ENCODE measurements at places on chromosomes 1 and 21.
A peak's percentile ranks its signal among the peaks of the same experiment; 100 is the strongest.

GRCh38 chr1:43978551-43979260 lies at the start of gene B4GALT2:
TSS of gene B4GALT2 (plus strand) at chr1:43979210. CDS start at chr1:43981161, 1,951 bp downstream.
- no peak for DNase-seq

- no peak for DNase-seq
Observed at GRCh38 chr21:37647781-37648180, 268.5 kb downstream of the KCNJ6 start.

DNA sequence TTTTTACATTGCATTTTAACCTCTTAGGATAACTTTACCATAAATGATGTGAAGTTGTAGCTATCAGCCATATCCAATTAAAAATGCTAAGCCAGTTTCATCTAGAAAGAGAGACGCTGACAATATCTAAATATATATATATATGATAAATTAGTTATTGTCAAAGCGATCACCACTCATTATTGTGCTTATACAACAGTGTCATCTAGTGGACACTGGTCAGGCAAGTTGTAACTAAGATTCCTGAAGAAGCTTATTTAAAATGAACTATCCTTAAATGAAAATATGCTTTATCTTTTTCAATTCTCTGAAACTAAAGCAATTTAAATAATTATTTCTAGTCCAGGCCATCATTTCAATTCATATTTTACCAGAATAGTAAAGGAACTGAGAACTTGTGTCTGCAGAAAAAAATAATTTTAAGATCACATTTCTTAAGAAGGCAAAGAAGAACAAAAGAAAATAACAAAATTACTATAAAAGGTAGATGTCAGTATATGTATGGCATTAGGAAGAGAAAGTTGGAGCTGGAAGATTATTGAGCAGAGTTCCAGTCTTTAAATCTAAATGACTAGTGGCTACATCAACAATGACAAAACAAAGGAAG lies 193.3 kb upstream of the SNX7 start:
- DNase-seq, result no peak

GRCh38 chr1:162551969-162552683 lies 9.4 kb upstream of the UAP1 start:
- no peak for DNase-seq

DNA sequence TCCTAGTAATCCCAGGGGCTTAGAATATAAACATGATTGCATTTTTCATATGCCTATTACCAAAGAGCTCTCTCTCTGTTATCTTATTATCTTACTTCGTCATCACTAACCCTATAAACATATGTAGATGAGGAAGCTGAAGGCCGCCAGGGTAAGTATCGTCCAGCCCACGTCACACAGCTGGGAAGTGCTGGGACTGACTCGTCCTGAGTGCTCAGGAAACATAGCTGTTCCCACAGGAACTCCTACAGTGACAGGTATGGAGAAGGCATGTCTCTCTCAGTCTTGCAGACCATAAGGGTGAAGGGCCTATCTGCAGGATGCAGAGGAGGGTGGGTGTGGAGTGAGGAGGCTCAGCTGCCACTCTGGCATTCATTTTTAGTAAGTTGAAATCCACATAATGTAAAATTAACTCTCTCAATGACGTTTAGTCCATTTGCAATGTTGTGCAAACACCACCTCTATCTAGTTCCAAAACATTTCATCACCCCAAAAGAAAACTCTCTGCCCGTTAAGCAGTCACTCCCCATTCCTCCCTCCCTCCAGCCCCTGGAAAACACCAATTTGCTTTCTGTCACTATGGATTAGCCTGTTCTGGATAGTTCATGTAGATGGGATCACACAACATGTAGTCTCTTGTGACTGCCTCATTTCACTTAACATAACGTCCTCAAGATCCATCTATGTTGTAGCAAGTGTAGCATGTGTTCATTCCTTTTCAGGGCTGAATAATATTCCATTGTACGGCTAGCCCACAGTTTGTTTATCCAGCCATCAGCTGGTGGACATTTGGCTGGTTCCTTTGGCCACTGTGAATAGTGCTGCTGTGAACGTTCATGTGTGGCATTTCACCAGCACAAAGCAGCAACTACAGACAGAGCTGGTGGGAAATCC lies 68.3 kb downstream of the TCP10L start:
- DNase-seq, result no peak

DNA sequence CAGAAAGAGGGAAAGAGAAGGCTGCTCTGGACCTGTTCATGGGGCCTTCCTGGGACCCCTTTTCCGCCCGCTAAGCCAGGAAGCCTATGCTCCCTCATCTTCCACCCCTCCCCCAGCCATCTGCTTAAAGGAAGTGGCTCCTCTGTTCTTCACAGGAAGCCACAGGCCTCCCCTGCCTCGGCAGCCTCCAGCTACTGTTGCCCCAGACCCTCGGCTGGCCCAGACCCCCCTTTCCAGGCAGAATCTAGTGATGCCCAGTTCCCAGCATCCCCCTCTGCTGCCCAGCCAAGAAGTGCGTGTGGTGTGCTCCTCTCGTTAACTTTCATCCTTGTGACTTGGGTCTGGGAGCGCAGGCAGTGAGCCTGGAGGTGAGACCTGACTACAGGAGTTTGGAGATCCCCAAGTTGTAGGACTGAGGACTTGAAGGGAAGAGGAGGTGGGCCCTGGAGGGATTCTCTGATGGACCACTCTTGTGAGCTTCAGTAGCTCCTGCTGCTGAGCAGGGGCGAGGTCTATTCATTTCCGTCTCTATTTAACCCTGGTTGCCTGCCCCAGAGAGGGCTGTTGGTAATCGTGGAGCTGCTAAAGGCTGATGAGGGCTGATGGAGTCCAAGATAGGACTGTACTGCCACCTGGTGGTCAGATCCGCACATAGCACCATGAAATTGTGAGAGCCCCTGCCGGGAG lies 9.1 kb downstream of the IFI6 start:
- DNase-seq, result peak; percentile 93
